ENCODE measurements at places on chromosomes 12 and 14.
A peak's percentile ranks its signal among the peaks of the same experiment; 100 is the strongest.

- DNase-seq, result peak; percentile 59
These were observed at the start of gene ALX1 for GRCh38 chr12:85280165-85280983. ALX1 (plus strand) TSS chr12:85280220; CDS start chr12:85280262, 42 bp downstream.

DNA sequence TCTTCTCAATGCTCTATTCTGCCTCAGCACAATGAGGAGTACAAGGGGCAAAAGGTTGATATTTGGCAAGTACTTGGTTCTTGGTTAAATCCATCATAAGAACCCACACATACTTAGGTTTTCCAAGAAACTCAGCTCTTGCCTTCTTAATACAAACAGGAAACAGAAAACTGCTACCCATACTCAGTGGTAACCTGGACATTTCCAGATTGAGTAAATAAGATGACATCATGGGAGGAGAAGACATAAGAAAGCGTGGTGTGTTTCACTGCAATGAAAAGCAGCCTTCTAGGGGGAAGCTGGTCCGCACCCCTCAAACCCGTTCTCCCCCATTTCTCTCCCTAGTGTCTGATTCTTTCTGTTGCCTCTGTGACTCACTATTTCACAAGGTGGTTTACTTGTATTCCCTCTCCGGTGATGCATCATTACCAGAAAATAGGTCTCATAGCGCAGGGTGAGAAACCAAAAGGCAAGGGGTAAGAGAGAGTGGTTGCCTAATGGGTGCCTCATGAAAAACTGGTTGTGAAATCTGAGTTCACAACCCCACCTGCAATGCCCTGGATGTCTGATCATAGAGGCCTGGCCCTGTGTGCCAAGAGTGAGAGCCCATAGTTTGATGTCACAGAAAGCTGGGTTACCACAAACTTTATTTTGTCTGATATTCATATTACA is 326.5 kb upstream of the TBX3 start:
- no peak for DNase-seq

DNA sequence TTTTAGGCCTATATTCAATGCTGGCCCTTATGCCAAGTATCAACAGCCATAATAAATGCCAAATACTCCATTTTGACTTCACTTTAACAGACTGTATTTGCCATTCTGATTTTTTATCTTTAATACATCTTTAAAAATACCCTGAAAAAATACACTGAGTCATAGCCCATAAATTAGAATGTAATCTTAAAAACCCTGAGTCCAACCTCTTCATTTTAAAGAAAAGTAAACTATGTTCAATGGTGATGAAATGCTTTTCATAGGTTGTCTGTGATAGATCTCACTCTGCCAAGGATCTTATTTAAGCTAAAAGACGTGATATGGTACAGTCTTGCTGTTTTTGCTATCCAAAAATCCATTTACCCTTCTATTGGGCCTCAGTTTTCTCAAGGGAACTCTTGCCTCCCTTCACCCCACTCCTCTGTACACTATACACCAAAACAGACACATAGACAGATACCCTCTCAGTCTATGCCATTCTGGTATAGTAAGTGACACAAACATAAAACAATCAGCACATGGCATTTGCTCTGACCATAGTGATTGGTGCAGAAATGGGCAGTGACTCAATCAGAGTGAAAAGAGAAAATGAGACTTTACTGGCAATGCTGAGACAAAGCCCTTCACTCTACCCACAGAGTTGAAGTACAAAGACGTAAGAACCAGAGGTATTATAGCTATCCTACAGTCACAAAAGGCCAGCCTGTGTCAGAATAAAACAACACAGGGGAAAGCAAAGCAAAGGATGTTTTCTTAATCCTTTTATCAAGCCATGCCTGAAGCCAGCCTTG is 49.1 kb downstream of the BTG1 start:
- DNase-seq, result no peak

GRCh38 chr12:66548338-66549049 is 130.4 kb downstream of the GRIP1 start:
- no peak for DNase-seq

DNA sequence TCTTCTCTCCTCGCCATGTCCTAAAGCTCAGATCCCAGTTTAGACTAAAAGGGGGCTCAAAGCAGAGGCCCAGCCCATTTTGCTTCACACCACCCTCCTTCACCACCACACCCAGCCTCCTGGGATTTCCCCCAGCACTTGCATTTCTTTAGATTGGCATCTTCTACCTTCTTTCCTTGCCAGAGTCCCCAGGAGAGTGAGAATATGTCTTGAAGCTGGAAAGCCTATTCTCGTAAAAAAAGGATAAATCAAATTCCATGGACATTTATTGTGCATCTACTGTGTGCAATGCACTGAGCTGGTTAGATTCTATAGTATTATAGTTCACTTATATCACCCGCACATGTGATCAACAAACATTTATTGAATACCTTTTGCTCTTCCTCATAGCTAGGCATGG is 10.2 kb downstream of the FBXW8 start:
- DNase-seq, result no peak

DNA sequence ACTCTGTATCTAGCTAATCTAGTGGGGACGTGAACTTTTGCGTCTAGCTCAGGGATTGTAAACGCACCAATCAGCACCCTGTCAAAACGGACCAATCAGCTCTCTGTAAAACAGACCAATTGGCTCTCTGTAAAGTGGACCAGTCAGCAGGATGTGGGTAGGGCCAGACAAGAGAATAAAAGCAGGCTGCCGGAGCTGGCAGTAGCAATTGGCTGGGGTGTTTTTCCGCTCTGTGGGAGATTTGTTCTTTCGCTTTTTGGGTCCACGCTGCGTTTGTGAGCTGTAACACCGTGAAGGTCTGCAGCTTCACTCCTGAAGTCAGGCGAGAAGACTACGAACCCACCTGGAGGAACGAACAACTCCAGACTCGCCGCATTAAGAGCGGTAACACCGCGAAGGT is 76.5 kb downstream of the SPRING1 start:
- DNase-seq, result no peak

DNA sequence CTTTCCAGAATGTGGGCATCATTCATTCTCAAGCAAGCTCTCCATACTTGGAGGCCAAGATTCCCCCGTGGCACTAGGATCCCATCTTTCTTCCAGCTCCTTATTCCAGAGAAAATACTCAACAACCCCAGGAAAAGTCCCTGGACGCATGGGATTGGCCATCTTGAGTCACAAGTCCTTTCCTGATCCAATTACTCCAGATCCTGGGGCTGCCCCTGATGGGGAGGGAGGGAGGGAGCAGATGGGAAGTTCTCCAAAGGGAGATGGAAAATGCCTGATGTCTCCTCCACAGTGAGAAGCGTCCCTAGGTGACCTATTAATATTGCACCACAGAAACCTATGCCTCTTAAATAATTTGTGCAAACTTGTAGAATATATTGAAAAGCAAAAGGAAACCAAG is 12.4 kb upstream of the KCNK13 start:
- no peak for DNase-seq

- DNase-seq, result no peak
These were observed 236.9 kb upstream of the SFSWAP start for GRCh38 chr12:131473741-131474709.

- peak; percentile 20 for DNase-seq
These were observed 203.1 kb downstream of the SLC2A13 start for GRCh38 chr12:39902821-39903220.

GRCh38 chr14:49315570-49315969 is 270.6 kb downstream of the RPS29 start:
- no peak for DNase-seq

DNA sequence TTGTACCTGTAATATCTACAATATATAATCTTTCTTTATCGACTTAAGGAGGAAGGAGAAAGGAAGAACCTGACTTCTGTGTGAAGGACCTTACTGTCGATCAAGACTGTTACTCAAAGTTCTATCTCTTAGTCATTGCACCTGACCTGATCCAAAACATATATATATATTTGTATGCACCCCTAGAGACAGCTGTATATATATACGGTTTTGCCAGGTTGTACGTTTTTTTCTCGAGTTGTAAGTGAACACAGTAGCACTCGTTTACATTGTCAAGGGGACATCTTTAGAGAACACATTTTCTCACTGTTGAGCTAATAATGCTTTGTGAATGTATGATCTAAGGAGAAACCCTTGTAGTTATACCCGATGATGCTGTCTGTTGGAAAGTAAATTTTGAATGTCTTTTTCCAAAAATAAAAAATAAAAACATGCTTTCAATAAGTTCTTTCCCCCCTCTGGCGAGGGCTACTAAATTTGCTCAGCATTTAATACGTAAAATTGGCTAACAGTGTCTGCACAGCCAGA is 536 bp upstream of the SLC35E3 start:
- no peak for DNase-seq

GRCh38 chr12:102322254-102322653 is 124.6 kb upstream of the PMCH start:
- no peak for DNase-seq

GRCh38 chr12:3099146-3099545 is 22.0 kb downstream of the TSPAN9 start:
- no peak for DNase-seq

DNA sequence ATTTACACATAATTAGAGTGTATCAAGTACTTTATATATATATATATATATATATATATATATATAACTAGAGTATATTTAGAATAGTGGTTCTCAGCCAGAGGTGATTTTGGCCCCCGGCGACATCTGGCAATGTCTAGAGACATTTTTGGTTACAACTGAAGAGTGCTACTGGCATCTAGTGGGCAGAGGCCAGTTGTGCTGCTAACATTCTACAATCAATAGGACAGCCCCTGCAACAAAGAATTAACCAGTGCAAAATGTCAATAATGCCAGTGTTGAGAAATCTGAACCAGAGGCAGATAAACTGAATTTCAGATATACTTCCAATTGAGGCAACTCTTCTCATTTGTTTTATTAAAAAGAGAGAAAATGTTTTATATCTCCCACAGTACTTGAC is 8.9 kb downstream of the GTF2A1 start:
- no peak for DNase-seq

DNA sequence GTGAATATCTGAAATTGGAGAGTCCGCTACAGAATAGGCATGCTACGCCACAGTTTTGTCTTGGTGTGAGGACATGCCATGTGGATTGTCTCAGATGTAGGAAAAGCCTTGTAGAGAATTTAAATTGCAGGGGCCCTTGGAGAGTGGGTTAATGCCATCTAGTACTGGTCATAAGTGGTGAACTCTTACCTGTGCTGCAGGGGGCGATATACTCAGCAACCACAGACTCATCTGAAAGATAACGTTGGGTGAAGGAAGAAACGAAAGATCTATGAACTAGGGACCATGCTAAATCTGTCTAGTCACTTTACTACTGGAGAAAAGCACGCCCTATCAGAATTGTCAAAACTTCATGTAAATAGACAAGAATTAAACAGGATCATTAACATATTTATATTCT is 33.7 kb upstream of the A2M start:
- DNase-seq, result no peak

GRCh38 chr12:92546635-92547348 is 156.0 kb upstream of the PLEKHG7 start:
- no peak for DNase-seq

DNA sequence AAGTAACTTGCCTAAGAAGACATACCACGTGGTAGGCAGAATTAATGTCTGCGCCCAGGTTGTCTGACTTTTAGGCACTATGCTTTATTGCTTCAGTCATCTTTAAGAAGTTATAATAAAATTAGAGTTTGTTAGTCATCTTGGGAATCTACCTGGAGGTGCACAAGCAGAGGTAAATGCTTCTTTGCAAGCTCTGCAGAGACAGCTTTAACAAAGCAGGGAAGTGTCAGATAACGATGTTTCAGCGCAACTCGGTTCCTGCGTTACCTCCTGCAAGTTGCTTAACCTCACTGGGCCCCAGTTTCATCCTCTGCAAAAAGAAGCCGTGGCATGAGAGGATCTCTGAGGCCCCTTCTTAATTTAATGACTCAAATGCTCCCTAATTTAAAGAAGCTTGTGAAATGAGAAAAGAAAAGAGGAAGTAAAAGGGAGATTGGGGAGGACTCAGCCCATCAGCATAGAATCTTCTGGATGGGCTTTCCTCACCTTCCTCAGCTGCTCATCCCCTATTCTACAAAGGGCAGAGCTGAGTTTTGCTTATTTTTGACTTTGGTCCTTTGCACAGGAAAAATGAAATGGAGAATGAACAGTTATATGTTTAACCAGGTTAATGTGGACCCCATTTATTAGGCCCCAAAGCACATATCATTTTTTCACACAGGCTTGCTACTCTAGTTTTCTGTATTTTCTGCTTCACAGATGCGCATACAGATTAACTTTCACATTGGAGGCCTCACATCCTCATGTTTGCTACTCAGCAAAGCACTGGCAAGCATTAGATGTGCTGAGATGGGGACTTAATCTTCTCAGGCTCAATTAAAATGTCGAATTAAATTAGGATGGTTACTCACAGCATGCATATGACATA is 5.1 kb downstream of the ARHGDIB start:
- DNase-seq, result no peak

GRCh38 chr12:96121271-96121711 is 72.9 kb upstream of the ELK3 start:
- no peak for DNase-seq

DNA sequence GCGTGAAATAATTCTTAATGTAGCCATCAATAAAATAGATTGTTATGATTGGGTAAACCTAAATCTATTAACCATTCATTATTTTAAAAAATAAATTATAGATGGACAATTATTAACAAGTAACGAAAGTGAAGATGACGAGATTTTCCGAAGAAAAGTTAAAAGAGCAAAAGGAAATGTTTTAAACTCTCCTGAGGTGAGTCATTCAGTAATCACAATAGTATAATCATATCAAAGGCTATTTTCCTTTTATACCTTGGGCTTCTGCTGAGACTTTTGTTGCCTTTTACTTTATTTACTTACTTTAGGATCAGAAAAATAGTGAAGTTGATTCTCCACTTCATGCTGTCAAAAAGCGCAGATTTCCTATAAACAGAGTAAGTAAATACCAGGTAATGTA is 45.6 kb downstream of the FANCM start:
- DNase-seq, result no peak

GRCh38 chr12:26452511-26452910 is 257.1 kb downstream of the SSPN start:
- DNase-seq, result no peak

DNA sequence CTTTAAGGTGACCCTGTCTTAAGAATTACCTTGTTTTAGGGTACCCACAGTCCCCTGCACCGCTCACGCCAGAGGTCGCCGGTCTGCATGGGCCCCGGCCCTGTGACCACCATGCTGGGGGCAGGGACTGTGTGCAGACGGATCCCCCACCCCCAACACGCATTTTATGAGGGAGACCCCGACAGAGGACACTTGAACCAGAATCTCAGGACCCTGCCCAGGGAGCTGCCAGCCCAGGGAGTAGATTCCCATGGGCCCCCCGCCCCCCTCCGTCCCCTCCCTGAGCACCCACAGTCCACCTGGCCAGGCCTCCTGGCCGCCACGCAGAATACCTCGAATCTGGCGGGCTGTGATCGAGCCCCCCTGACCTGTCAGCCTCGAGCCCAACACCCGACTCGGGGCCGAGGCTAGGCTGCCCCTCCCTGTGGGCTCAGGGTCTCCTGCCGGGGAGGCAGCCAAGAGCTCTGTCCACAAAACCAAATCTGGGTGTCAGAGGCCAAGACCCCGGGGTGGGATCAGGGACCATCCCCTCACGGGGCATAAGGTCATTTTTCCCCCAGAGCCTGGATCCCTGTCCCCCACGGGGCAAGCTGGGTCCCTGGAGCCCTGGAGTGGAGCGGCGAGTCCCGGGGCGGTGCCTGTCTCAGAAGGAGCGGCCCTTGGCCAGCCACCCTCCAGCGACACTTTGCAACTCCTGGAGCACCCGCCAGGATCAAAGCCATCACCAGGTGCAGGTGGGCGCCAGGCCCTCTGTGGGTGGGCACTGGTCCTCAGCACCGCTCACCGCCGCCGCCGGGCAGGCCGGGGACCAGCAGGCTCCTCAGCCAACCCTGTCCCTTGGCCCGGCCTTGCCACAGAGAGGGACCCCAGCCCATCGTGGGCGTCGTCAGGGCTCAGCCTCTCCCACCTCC is 155.8 kb upstream of the PKP2 start:
- DNase-seq, result no peak

GRCh38 chr12:72889791-72890190 is 617.6 kb downstream of the TRHDE start:
- DNase-seq, result no peak
